AML-193 (cell line): ENCODE measurements at places on chromosomes 13 and 19.

GRCh38 chr13:55553701-55554100 is 1587.0 kb upstream of the PRR20A start:
- DNase-seq: no peak

- no peak for DNase-seq
Observed at GRCh38 chr19:7230826-7231225, 63.4 kb downstream of the INSR start.

GRCh38 chr13:39536906-39537305 is 66.1 kb downstream of the LHFPL6 start:
- DNase-seq: no peak

DNA sequence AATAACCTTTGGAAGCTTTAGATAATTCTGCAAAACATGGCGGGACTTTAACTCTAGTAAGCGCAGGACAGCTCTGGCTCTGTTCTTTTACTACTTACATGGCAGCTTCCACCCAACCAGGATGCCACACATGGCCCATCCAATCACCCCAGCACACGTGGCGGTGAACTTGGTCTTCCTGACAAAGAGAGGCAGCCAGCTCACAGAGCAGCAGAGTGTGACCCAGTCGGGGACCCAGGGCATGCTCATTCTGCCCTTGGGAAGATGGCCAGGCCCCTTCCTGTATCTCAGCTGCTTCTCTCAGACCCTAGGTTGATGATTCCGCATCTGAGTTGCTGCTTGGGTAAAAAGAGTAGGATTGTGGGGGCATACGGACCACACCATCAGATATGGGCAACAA is 172.1 kb downstream of the USP12 start:
- no peak for DNase-seq

GRCh38 chr19:18000480-18000914 is 7.5 kb upstream of the ARRDC2 start:
- DNase-seq: no peak

- no peak for DNase-seq
Observed at GRCh38 chr13:53781941-53782340, 753.3 kb downstream of the OLFM4 start.

DNA sequence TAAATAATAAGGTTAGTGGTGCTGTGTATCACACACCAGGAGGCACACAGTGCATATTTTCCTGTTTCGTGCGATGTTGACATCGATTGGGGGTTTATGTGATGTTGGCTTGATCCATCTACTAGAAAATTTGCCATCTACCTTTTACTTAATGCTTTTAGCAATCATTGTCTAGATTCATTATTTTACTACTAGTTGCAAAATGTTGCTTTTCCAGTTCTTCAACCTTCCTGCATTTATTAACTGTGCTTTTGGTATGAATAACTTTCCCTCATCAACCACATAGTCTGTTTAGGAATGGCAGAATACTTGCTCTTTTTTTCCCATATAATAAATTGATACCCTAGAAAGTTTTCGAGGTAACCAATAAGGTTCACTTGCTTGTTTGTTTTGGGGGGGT is 17.5 kb downstream of the C13orf42 start:
- no peak for DNase-seq

- DNase-seq: no peak
Observed at GRCh38 chr13:41107584-41108014, 25.0 kb downstream of the KBTBD6 start.

DNA sequence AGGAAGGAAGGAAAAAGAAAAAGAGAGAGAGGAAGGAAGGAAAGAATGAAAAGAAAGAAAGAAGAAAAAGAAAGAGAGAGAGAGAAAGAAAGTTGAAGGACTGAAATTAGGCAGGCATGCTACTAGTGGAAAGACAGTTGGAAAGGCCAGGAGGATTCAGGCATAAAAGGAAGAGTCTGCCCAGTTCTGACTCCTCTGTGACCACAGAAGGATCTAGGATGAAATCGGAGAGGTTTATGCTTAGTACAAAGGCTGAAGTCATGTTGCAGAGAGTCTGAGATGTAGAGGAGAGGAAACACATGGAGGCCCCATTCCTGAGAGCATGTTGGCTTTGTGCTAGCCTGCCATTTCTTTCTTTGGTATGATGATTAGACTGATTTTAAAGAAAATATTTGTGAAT is 246.5 kb upstream of the ARGLU1 start:
- DNase-seq: no peak

GRCh38 chr13:71797517-71797916 is 69.5 kb downstream of the DACH1 start:
- peak; percentile 66 for DNase-seq

DNA sequence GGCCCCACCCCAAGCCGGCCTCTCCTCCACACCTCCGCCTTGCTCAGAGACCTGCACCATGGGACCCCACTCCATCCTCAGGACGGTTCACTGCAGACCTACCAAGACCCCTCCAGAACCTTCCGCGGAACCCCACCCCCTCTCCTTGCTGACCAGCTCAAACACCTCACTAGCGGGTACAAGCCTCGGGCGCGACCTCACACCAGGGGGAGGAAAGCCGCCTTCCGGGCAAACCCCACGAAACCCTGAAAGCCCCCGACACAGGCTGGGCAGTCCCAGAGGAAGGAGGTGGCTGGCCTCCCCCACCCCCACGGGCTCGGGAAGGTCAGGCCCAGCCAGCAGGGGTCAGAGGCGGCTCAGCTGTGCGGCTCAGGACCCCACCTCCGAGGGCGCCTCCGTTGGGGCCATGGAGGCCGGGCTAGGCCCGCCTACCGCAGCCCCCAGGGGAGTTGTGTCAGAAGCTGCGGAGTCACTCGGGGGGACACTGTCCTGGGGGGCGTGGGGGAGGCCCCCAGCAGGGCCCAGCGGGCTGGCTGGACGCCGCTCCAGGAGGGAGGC is 9.8 kb downstream of the GRIN3B start:
- no peak for DNase-seq

GRCh38 chr19:17863520-17864182 is 3.9 kb downstream of the RPL18A start:
- no peak for DNase-seq

DNA sequence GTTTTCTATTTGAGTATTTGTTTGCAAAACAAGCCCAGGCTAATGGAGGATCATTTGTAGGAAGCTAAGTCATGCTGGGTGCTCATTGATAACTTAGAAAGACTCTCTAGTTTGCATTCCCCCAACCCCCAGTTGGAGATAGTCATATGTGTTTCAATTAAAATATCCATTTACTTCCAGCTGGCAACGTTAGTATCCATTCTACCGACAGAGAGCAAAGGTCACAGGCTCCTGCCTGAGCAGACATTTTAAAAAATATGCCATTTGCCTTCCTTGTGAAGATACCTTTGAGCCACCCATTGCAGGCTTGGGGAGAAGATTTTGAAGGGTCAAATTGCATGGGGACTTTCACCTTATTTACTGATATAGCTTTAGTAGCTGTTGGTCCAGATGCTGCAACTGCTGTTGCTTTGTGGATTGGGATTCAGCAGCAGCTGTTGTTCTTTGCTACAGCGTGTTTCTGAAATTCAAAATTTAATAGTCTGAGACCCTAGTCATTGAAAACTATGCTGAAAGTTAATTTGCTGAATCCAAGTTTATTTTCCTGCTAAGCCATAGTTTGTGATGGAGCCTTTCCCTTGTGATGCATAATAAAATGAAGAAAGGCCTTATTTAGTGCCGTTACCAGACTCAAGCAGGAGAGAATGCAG is 335.1 kb downstream of the GPC6 start:
- no peak for DNase-seq

GRCh38 chr13:78845656-78846365 is 186.9 kb upstream of the OBI1 start:
- DNase-seq: peak; percentile 3

- no peak for DNase-seq
Observed at GRCh38 chr13:112905990-112906641, 62.9 kb upstream of the MCF2L start.

- DNase-seq: no peak
Observed at GRCh38 chr19:12052091-12052496, 667 bp downstream of the ZNF878 start.

DNA sequence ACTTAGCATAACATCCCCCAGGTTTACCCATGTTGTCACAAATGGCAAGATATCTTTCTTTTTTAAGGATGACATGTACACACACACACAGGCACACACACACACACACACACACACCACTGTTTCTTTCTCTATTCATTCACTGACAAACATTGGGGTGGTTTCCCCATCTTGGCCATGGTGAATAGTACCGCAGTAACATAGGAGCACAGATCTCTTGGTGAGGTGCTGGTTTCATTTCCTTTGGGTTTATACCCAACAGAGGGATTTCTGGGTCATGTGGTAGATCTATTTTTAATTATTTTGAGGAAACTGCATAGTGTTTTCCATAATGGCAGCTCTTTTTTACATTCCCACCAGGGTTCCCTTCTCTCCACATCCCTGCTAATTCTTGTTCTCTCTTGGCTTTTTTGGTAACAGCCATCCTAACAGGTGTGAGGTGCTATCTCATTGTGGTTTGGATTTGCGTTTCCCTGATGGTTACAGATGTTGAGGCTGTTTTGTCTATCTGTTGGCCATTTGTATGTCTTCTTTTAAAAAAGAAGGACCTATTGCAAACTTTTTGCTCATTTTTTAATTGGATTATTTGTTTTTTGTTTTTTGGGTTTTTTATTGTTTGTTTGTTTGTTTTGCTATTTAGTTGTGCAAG is 251.7 kb upstream of the IRS2 start:
- no peak for DNase-seq

DNA sequence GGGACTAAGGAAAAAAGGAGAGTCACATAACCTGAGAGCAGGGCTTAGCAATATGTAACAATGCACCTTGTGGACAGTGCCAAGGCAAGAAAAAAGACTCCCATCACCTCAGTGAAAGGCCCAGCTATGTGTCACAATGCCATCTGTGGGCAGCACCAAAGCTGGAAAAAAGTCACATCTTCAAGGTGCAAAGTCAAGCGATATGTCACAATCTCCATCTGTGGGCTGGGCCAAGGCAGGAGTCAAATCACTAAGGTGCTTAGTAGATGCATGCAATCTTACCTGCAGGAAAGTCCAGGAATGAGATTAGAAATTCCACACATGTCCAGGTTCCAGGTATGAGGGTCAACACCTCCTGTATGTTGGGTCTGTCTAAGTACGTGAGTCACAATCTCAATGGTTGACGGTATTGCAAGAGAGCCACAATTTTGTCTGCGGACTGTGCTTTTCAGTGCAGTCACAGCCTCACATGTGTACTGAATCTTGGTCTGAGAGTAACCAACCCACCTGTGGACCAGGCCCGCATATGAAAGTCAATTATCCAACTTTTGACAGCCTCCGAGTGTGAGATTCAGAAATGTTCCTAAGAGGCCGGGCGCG is 14.8 kb upstream of the ZNF43 start:
- no peak for DNase-seq

DNA sequence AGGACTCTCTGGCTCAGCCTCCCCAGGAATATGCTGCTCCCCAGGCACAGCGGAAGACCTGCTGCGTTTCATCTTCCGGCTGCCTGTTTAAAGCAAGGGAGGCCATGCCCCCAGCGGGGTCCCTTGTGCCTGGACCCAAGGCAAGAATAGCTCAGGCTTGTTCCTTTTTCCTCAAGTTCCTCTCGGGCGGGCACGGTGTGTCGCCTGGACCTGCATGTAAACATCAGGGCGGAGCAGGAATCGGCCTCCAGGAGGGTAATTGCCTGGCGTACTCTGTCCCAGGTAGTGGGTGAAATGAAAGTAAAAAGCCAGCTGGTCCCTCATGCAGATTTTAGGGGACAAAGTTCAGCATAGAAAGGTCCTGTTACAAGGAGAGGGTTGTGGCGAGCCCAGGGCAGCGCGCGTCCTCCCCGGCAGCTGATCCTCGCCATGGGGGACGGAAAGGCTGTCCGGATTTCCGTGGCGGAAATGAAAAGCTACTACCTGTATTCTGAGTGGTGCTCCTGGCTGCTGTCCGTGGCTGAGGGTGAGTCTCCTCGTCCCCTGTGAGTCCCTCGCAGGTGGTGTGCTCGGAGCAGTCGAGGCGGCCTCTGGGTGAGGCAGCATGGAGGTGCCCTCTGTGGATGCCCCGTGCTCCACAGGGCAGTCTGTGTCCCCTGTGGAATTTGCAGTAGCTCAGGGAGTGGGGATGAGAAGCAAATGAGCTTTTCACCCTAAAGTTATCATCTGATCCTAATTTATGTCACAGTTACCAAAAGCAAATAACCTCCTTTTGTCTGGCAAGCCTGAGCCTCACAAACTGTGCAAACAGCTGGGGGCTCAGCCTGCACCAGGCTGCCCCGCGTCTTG is 16.2 kb downstream of the MCF2L start:
- no peak for DNase-seq

- DNase-seq: no peak
Observed at GRCh38 chr13:97928301-97928700, 25.2 kb upstream of the IPO5 start.

DNA sequence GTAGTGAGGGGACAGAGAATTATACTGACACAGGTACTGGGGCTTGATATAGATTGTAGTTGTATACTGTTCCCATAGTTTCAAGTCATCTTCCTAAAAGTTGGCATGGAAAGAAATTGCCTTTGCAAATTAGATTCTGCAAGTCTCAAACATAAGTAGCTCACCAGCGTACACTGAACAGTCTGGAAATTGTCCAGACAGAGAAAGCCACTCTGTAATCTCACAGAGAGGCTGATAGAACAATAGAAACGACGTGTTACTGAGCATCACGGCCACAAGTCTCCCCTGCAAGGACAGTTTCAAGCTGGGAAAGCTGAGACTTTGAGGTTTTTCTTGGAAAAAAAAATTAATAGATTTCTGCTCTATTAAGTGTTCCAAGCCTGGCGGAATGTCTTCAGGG is 228.6 kb downstream of the DNAJC15 start:
- DNase-seq: no peak

GRCh38 chr13:26819046-26819445 is 58.5 kb upstream of the GPR12 start:
- no peak for DNase-seq

GRCh38 chr13:21069561-21070004 is 8.2 kb upstream of the LATS2 start:
- peak; percentile 80 for DNase-seq

DNA sequence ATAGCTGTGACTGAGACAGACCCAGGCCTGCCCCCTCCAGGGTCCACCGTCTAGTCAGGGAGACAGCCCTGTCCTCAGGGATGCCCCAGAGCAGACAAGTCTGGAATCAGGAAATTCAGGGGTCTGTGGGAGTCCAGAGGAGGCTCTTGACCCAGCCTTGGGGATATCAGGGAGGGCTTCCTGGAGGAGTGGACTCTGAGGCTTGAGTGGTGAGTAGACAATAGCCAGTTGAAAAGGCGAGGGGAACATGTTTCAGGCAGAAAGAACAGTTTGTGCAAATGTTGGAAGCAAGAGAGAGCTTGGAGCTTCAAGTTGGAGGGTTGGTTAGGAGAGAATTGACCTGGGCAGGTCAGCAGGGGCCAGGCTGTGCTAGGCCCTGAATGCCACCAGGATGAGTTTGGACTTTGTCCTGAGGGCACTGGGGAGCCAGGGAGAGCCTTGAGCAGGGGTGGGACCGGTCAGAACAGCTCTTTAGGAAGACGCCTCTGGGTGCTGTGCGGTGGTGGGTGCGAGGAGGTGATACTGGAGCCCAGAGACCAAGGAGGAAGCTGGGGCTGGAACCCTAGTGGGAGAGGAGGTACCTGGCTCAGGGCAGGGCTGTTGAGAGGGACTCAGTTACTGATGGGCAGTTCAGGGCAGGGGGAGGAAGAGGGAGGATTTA is 2.7 kb downstream of the CCDC9 start:
- DNase-seq: no peak
